NCI-H2081 treated with DMSO at 0.1 percent for 48 hours (cell line): ENCODE measurements at places on chromosomes 3 and 15.

DNA sequence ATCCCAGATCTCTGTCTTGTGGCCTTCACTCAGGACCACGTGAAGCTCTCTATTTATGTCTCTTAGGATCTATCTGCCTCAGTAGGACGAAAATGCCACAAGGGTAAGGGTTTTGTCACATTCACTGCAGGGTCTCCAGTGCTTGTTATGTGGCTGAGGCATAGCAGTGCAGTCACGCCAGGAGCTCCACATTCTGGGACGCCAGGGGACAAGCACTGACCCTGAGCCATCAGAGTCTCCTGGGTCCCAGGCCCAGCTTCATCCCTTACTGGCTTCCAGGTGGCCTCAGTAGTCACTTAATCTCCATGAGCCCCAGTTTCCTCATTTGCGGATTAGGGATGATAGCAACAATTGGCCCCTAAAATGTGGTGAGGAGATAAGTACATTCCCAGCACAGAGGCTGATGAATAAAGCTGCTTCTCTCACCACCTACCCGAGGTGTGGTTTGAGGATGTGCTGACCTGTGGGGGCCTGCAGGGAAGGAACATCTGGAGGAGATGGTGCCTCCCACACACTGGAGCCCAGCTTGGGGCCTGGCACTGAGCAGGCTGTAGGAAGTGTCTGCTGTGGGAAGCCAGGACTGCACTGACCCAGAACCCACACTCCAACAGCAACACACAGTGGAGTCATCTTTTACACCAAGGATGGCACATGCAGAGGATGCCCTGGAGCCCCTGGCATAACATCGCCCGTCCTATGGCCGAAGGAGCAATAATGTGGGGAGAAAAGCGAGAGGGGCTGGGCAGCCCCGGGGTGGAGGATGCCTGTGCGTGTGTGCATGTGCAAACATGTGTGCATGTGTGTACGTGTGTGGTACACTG, 93.2 kb upstream of the IQSEC1 start:
- DNase-seq = no peak

GRCh38 chr3:5197022-5197421, 9.5 kb downstream of the EDEM1 start:
- DNase-seq = no peak

GRCh38 chr15:92648190-92648875, 7.2 kb downstream of the FAM174B start:
- DNase-seq = no peak

DNA sequence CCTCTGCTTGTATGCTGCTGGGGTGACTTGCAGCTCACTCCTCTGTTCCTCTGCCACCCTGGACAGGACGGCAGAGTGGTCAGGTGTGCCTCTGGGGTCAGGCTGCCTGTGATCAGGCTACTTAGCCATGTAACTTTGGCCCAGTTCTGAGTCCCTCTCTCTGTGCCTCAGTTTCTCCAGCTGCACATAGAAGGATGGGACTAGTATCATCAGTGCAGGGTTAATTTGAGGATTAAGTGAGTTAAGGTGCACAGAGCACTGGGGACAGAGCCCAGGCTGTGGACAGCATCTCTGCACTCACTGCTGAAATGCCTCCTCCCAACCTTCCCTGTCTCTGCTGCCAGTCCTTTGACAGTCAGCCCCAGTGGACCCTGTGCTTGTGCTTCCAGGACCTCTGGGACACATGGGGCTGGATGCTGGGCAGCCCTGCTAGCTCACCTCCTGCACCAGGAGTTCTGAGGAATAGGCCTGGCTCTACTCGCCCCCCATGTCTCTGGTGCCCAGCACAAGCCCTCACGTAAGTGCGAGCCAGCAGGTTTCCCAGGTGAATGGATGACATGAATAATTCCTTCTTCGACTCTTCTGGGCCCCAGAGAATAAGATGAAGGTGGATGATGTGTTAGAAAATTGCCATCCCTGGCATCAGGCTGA, 19.3 kb upstream of the PRR23E start:
- no peak for DNase-seq
